ENCODE measurements at places on chromosomes 7 and 10.

DNA sequence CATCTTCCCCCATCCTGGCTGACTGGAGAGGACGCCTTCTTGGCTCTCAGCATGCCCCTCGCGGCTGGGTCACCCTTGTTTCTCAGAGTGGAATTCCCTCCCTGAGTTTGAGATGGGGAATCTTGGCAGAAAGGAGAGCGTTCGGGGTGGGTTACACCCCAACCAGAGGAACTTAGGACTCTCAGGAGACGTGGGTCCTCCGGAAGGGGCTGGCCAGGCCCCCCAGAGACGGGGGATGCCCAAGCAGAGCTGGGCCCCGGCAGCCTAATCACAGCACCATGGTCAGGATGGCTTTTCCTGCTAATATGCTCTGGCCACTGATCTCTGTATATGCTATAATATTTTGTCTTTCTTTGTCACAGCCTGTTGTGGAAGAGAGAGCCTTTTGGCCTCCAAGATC is 214.3 kb downstream of the WDR37 start:
- no peaks in the 10 kb centered on the region for H3K4me1 ChIP-seq
- H3K27ac ChIP-seq, result no peak overlapping the region
- no peaks in the 10 kb centered on the region for H3K27me3 ChIP-seq
- no peak for DNase-seq
- H3K4me3 ChIP-seq, result no peak overlapping the region

GRCh38 chr7:40704172-40704571 is 569.4 kb downstream of the SUGCT start:
- H3K27ac ChIP-seq, result no peak overlapping the region
- H3K4me3 ChIP-seq, result no peak overlapping the region
- H3K27me3 ChIP-seq, result no peaks in the 10 kb centered on the region
- H3K4me1 ChIP-seq, result no peaks in the 10 kb centered on the region

- H3K36me3 ChIP-seq, result no peaks in the 10 kb centered on the region
- no peak overlapping the region for H3K4me3 ChIP-seq
- H3K27ac ChIP-seq, result no peak overlapping the region
- no peaks in the 10 kb centered on the region for H3K27me3 ChIP-seq
Observed at GRCh38 chr10:87753995-87754866, 63.8 kb downstream of the ATAD1 start.

DNA sequence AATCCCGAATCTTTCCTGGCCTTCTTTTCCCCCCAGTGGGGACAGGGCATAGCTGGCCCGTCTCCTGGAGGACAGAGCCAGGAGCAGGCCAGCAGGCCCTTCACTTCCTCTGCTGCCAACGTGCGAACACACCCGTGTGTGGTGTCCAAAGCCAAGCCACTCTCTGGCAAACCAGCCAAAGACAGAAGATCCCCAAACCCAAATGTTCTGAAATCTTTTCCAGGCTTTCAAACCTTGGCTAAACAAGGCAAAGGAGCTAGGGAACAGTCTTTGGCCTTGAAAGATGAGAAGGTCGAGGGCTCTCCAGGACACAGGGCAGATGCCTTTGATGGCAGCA is 63.0 kb downstream of the PROSER2 start:
- no peaks in the 10 kb centered on the region for H3K27me3 ChIP-seq
- no peak for DNase-seq
- no peak overlapping the region for H3K27ac ChIP-seq
- H3K36me3 ChIP-seq, result no peaks in the 10 kb centered on the region
- H3K4me3 ChIP-seq, result no peak overlapping the region
- no peaks in the 10 kb centered on the region for H3K4me1 ChIP-seq

- H3K4me3 ChIP-seq, result no peak overlapping the region
- no peaks in the 10 kb centered on the region for H3K27me3 ChIP-seq
- peaks cover 6% of the 10 kb centered on the region for H3K4me1 ChIP-seq
- no peaks in the 10 kb centered on the region for H3K36me3 ChIP-seq
- DNase-seq, result no peak
Observed at GRCh38 chr7:28490831-28491230, 78.5 kb downstream of the CREB5 start.

GRCh38 chr7:2979951-2980350 is 63.7 kb downstream of the CARD11 start:
- no peak for DNase-seq
- no peaks in the 10 kb centered on the region for H3K36me3 ChIP-seq
- H3K27me3 ChIP-seq, result peaks cover 8% of the 10 kb centered on the region
- H3K27ac ChIP-seq, result no peak overlapping the region
- no peaks in the 10 kb centered on the region for H3K4me1 ChIP-seq
- no peak overlapping the region for H3K4me3 ChIP-seq

DNA sequence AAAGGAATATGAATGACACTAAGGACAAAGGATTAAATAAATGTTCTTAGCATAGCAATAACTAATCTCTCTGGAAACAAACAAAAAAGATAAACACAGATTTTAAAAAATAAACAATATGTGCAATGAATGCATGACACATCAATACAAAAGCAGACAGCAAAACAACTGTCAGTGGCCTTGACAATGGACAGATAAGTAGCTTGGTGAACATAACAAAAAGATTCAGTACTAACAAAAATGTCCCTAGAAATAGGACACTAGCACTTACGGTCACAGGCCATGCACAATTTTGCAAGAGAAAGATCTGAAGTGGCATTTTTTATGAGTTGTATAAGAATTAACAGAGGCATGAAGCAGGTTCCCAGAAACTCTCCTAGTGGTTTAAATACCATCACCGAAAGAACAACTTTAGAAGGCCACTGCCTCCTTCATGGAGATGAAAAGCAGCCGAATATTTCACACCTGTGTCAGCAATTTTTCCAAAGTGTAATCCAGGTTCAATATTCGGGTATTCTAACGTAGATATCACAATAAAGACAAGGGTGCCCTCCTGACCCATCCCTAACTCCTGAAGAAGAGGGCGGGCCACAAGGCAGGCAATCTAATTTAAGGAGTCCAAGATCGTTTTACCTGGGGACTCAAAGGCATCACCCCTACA is 231.3 kb upstream of the MKLN1 start:
- H3K27ac ChIP-seq, result no peak overlapping the region
- DNase-seq, result no peak
- H3K4me3 ChIP-seq, result no peak overlapping the region
- peaks cover 55% of the 10 kb centered on the region for H3K4me1 ChIP-seq
- no peaks in the 10 kb centered on the region for H3K36me3 ChIP-seq
- no peaks in the 10 kb centered on the region for H3K27me3 ChIP-seq

- H3K36me3 ChIP-seq, result no peaks in the 10 kb centered on the region
- H3K4me3 ChIP-seq, result no peak overlapping the region
- H3K27ac ChIP-seq, result no peak overlapping the region
- H3K27me3 ChIP-seq, result no peaks in the 10 kb centered on the region
Observed at GRCh38 chr10:34758447-34758996, 56.6 kb downstream of the PARD3 start.

Measured in tibial nerve (tissue), 4 donors.